AML-193 (cell line): ENCODE measurements at places on chromosomes 13 and 19.
A peak's percentile ranks its signal among the peaks of the same experiment; 100 is the strongest.

GRCh38 chr13:87128036-87128435 is 543.1 kb upstream of the SLITRK5 start:
- DNase-seq, result peak; percentile 63

- no peak for DNase-seq
Measured at GRCh38 chr19:904545-904944, 8.5 kb downstream of the R3HDM4 start.

DNA sequence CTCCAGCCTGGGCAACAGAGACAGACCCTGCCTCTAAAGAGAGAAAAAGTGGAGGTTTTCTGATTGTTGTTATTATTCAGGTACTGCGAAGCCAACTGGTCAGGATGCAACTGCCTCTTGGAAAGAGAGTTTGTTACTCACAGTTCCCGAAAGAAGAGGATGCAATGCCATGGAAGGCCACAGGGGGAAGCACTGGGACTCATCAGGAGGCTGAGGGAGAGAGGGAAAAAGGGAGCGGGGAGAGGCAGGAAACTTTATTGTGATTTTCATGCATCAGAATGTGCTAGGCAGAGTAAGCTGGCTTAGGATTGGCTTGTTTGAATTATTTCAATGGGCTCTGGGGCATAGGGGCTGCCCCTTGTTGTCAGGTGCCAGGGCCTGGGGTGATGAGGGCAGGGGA is 27.6 kb downstream of the MYO9B start:
- no peak for DNase-seq

DNA sequence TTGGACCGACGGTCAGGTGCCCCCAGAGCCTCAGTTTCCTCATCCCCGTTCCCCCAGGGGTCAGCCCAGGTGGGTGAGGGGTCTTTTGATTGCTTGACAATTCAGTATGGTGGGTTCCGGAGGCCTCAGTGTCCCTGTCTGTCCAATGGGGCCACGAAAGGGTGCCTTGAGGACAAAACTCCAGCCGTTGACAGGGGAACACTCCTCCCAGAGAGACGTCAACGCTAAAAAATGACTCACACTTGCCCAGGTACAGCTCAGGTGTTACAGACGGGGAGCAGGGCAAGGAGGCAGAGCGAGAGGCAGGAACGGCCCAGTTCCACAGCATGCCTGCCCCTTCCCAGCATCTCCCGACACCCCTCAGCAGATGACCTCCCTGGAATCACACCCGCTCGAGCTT is 1.8 kb downstream of the TNFAIP8L1 start:
- DNase-seq, result no peak

- DNase-seq, result no peak
Measured at GRCh38 chr19:46530636-46531035, 35.0 kb upstream of the PNMA8B start.

- no peak for DNase-seq
Measured at GRCh38 chr19:42471554-42472249, 29.0 kb upstream of the CXCL17 start.

DNA sequence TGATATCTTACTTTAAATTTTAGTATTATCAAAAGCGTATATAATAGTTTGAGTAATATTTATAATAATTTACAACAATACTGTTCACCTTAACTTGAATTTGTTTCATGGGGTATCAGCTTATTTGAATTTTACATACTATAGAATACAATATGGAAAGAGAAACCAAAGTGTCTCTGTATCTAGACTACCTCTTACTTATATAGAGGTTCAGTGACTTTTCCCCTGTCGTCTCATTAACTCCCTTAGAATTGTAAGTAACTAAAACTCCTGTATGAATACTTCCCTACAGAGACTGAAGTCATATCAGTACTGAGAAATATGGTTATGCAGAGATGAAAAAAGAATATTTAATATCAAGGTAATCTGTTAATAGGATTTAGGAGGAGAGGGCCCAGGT is 26.8 kb downstream of the COG6 start:
- no peak for DNase-seq

- DNase-seq, result no peak
Measured at GRCh38 chr13:51919531-51919930, 57.8 kb downstream of the CCDC70 start.

DNA sequence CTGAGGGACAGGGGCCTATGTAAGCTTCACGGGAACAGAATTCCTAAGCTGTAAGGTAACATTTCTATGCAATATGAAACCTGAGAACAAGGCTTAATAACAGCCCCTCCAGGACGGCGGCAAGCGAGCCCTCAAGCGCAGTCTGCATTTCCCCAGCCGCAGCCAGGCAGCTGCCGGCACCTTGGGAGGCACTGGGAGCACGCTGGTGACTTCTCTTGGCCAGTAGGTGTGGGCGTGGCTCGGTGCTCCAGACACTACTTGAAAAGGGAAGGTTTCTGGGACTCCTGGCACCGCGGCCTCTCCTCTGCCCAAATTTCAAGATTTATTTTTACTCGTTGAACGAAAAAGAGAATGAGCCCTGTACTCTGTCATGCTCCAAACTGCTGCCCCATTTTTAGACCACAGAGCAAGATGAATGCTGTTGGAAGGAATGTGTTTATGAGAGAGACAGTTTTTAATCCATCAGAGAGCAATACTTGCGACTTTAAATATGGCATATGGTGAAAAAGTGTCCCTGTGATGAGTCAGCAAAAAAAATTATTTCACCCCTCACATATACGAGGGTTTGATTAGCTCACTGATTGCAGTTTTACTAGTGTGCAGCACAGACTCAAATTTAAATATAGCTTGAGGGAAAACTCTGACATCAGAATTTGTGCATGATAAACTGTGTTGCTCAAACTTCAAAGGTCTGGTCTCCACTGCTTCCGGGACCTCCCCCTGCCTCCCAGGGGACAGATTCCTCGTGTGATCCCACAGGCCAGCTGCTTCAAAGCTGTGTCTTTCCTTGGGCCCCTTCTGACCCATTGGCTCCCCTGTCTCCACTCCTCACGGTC is 81.2 kb downstream of the COL4A2 start:
- DNase-seq, result no peak

GRCh38 chr13:106515635-106516254 is 19.7 kb downstream of the EFNB2 start:
- no peak for DNase-seq

GRCh38 chr13:80131204-80131603 is 209.7 kb downstream of the SPRY2 start:
- no peak for DNase-seq

GRCh38 chr19:15252398-15253018 is 20.3 kb upstream of the EPHX3 start:
- no peak for DNase-seq

GRCh38 chr19:3458229-3459088 is 21.9 kb downstream of the SMIM24 start:
- no peak for DNase-seq

- DNase-seq, result no peak
Measured at GRCh38 chr19:43562226-43562697, 13.1 kb downstream of the XRCC1 start.

DNA sequence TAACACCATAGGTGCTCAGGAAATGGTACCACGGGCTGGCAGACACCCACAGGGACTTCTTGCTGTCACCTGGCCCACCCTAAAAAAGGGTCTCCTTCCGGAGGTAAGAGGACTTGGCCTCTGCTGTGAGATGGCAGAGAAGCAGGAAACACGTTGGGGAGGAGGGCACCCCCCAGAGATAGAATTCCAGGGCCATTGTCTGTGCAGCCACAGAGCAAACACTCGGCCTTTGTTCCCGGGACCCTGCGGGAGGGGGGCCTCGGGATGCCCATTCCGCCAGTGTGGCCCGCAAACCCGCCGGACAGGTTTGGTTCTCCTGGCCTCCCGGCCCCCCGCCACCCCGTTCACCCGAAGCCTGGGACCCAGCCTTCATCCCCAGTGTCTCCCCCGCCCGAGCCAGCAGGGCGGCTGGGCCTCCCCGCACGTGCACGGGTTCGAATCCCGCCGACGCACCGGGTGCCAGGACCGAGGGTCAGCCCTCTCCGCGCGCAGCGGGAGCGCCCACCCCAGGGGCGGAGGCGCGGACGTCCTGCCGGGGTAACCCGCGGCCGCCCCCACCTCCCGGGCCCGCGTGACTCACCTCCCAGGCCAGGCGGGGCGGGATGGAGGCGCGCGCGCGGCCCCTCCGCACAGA is 714 bp downstream of the PLPP2 start:
- no peak for DNase-seq

DNA sequence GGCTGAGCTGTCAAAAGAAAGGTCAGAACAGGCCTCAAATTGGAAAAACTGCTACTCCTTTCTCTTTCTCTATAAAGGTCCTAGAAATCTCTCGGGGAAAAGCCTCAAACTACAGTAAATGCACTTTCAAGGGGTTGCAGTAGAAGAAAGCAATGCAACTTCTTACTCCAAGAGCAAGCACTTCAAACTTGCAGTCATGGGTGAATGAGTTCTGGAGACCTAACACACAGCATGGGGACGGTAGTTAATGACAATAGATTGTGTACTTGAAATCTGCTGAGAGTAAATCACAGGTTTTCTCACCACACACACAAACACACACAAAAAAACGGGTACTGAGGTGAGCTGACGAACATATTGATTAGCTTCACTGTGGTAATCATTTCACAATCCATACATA is 11.8 kb downstream of the TUBGCP3 start:
- no peak for DNase-seq

DNA sequence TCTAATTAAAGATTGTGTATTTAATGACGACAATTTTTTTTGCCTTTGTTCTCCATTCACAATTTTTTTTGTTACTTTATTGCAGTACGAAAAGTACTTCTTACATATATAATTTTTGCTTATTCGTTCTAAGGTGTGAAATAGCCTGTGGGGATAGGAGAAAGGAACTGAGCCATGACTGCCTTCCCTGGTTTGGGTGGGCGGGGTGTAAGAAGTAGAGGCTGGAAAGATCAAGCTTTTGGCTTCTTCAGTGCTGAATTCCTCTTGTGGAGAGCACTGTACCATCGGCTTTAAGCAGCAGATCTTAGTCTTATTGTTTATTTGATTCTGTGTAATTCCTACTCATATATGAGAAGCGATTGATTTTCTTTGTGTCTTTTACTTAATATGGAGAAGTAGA is 115.8 kb downstream of the NBEA start:
- no peak for DNase-seq

DNA sequence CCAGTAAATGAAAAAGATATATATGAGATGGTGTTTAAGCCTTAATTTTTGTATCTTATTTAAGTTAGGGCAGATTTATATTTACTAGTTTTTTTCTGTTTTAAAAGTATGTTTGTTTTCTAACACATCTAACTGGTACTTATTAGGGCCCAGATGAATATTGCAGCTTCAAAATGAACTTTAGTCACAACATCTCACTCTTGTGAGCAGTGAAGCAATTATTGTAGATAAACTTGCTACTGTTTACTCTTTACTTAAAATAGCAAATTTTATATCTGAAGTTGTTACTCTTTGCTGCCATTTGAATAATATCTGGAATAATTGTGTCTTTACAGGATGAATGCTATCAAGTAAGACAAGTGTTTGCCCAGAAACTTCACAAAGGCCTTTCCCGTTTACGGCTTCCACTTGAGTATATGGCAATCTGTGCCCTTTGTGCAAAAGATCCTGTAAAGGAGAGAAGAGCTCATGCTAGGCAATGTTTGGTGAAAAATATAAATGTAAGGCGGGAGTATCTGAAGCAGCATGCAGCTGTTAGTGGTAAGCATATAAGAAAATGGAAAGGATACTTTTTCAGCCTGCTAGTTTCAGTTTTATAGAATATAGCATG is 166.8 kb downstream of the PDS5B start:
- no peak for DNase-seq

- no peak for DNase-seq
Measured at GRCh38 chr13:83547043-83547442, 335.2 kb downstream of the SLITRK1 start.

GRCh38 chr13:26382366-26382765 is 128.4 kb downstream of the CDK8 start:
- no peak for DNase-seq

DNA sequence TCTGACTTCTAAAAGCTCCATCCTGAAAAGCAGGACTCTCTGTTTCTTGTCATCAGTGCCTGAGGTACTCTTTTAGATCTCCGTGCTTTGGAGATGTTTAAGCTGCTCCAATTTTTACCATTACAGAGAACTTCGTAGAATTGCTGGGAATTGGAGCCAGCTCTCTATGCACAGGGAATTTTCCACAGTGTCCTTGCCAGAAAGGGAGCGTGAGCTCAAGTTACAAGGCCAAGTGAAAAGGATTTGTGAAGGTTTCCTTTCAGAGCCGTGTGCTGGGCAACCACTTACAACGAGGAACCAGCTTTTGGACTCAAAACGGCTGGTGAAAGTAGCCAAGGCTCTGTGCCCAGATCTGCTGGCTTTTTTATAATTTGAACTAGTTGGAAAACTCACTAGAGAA is 82.6 kb downstream of the NUFIP1 start:
- no peak for DNase-seq

DNA sequence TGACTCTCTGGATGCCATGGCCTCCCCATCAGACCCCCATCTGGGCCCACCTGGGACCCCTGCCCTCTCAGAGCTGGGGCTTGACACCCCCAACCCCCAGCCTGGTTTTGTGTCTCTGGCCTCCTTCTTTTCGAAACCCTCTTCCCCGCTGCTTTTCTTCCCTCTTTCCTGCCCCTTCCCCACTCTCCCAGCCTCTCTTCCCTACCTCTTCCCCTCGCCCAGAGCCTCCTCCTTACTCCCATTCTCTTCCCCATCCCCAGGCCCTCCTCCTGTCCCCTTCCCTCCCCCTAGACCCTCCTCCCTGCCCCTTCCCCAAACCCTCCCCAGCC is 2.1 kb downstream of the TNFSF9 start:
- no peak for DNase-seq

- DNase-seq, result peak; percentile 73
Measured at GRCh38 chr13:29707876-29708543, 112.5 kb upstream of the SLC7A1 start.

DNA sequence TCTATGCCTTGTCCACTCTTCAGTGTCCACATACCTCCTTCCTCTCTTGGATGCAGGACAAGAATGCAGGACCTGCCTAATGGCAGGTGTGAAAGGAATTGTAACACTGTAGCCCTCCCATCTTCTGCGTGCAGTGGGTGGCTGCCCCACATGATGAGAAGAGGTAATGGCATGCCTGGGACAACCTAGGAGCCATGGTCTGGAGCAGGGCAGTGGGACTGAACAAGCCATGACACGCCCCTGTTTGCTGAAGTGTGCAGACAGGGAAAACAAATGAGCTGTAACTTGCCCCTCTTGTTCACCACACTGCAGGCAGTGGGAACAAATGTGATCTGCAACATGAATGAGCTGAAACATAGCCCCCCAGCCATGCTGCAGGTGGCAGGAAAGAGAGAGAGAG is 192.2 kb downstream of the PCDH17 start:
- DNase-seq, result no peak

GRCh38 chr13:20492641-20493040 is 33.0 kb downstream of the CRYL1 start:
- peak; percentile 39 for DNase-seq

- no peak for DNase-seq
Measured at GRCh38 chr19:48239120-48239519, 16.6 kb downstream of the CARD8 start.

DNA sequence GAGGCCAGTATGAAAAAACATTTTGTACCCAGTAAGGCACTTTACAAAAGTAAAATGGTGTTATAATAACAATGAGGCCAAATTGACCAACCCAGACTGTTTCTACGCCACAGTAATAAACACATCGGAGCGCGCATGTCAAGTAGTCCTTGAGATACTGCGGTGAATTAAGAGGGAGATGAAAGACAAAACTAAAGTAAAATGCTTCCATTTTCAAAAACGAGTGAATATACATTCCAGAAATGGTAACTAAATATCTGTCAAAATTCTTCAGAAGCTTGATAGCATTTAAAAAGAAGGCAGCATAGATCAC is 19.0 kb downstream of the N4BP2L1 start:
- no peak for DNase-seq

GRCh38 chr19:8459095-8459494 is 14.3 kb downstream of the HNRNPM start:
- DNase-seq, result no peak
